DMS 273 treated with DMSO at 0.1 percent for 48 hours (cell line): ENCODE measurements at places on chromosomes 1 and 21.
A peak's percentile ranks its signal among the peaks of the same experiment; 100 is the strongest.

GRCh38 chr1:869499-870244 is 54.1 kb upstream of the SAMD11 start:
- no peak for DNase-seq

DNA sequence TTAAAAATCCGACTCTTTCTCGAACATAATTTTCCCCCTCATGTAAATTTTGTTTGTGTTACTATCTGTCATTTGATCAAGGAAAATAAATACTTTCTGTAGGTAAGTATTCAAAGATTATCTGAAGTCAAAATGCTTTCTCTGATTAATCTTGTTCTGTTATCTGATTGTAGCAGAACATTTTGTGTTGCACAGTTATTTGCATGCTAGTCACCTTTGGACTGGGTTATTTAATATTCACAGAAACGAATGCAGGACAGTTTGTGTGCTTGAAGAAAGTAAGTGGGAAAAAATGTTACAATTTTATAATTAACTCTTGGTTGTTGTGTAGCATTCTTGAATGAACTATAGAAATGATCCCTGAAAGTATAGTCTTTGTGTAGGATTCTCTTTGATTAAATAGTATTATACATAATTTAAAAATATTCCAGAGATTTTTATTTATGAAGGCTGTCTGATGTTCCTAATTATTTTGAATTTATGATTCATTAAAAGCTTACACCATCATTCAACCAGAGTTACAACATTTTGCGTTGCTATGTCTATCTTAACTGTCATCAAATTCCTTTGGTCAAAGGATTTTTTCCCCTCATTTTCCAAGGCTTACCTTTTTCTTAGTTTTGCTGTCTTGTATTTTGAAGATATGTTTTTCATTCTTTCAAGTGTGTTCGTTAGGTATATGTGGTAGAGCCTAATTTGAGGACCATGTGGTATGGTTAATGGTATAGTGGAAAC is 176.6 kb downstream of the GIPC2 start:
- DNase-seq = no peak

DNA sequence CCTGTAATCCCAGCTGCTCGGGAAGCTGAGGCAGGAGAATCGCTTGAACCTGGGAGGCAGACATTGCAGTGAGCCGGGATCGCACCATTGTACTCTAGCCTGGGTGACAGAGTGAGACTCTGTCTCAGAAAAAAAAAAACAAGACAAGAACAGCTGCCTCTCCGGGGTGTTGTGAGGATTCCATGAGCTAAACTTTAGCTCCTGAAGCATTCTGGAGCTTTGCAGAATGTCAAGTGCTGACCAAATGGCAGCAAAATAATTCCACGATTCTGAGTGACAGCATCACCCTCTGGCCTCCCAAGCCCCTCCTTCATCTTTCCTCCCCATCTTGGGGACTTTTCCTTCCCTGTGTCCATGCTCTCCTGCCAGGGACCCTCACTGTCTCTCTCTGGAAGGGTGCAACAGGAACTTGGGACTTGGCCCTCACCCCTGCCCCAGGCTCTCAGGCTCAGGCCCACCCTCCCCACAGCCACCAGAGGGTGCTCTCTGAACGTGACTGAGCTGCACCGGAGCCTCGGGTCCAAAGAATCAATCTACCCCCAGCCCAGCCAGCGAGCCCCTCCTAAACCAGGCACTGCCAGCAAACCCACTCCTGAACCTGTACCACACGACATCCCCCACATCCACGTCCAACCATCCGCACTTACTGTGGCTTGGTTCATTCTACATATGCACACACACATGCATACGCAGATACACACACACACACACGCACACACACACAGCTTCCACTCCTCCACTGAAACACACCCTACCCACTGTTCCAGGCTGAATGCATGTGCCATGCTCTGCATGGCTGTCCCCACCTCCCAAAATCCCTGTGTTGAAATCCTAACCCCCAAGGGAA is 45.7 kb downstream of the ACOT7 start:
- DNase-seq = no peak

DNA sequence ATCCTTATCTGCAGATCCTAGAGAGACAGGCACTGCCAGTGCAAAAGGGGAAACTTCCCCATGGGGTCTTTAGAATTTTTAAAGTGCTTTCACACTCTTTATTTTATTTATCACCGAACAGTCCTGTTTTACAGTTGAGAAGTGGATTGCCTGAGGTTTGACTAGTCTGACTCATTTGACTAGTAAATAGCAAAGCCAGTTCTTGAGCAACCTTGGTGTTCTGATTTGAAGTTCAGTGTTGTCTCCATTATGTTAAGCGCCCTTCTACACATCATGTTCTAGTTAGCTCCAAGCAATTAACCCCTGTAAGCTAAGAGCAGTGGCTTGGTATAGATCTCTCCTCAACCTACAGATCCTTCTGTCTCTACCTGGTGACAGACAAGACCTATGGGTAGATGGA is 262.9 kb downstream of the CACNA1E start:
- no peak for DNase-seq

DNA sequence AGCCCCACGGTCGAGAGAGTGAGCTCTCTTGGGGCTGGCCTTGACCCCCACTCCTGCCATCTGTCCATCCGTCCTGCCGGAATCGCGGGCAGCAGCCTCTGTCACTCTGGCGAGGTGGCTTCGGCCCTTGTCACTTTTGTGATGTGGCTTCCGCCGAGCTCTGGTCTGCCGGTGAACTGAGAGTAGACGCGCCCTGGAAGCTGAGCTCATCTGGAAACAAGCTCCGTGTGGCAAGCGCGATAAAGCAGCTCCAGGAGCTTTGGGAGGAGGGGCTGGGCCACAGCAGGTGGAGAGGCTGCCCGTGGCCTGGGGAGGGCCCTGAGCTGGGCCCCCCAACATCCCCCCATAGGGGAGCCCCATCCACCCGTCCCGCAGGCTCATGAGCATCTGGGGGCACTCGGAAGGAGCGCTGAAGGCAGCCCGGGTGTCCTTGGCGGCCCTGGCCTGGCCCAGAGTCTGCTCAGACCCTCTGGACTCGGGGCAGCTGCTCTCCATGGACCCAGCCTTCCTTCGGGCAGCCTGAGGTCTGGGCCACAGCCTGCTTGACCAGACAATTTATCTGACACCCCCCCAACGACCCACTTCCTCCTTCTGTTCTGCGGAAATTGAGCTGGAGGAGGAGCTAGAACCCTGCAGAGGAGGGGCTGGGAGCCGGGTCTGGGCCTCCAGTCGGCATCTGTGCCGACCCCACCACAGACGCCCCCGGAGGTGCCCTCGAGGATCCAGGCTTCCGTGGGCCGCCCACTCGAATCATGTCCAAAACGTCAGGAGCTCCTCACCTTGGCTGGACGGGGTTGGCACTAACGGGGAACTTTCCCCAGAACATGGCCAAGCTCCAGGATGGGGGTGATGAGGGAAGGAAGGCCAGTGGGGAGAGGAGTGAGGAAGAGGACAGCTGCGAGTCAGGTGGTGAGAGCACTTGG is 59.1 kb downstream of the SLC19A1 start:
- DNase-seq = no peak

DNA sequence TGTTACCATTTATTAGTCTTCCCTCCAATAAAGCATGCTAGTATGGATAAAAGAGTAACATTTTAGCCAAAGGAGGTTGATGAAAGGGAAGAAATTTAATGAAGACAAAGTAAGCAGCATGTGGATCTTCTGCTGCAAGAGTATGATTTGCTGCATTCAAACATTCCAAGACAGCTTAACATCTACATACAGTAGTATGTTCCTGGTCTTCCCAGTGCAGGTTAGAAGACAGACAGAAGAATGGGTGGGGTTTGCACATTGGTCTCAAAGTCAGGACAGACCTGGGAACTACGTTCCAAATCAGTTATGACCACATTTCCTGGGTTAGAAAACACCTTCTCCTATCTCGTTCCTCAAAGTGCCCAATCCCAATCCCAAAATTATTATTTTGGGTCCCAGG is 43.3 kb downstream of the PUM1 start:
- DNase-seq = no peak

GRCh38 chr21:29487154-29487553 is 188.4 kb downstream of the BACH1 start:
- no peak for DNase-seq

DNA sequence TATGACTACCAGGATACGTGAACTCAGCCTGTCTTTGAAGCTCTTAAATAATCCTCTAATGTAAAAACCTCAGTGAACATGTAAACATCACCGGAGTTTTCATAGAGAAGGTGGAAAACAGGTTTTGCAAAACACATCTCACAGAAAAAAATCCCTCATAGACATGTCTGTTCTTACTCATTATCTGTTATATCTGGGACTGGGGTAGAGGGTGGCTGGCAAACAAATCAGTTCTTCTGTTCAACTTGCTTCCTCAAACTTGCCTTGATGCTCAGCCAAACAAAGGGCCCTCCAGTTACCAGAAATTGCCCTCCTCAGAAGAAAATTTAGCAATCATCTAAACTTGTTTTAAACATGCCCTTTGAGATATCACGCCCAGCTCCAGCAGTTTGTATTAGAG is 66.1 kb upstream of the CXADR start:
- no peak for DNase-seq

GRCh38 chr1:32782086-32782485 is 35.1 kb downstream of the YARS1 start:
- no peak for DNase-seq

DNA sequence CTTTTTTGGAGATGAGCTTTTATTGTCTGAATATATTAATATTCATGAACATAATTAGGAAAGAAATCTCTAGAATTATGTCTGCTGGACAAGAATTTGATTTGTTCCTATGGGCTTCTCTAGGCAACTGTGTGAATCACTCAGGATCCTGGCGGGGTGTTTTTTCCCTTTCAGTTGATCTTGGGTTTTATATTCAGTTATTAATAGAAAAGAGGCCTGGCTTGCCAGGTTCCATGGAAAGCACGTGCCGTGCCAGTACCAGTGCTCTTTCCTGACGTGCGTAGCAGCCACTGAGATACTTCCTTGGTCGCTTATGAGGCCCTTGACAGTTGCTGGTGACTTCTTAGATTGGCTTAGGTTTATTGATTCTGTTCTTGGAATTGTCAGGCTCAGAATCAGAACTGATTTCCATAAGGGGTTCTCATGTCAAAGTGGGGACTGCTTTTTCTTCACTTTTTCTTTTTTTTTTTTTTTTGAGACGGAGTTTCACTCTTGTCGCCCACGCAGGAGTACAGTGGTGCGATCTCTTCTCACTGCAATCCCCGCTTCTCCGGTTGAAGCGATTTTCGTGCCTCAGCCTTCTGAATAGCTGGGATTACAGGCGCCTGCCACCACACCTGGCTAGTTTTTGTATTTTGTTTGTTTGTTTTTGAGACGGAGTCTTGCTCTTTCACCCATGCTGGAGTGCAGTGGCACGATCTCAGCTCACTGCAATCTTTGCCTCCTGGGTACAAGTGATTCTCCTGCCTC is 48.7 kb upstream of the KIF1B start:
- DNase-seq = no peak

DNA sequence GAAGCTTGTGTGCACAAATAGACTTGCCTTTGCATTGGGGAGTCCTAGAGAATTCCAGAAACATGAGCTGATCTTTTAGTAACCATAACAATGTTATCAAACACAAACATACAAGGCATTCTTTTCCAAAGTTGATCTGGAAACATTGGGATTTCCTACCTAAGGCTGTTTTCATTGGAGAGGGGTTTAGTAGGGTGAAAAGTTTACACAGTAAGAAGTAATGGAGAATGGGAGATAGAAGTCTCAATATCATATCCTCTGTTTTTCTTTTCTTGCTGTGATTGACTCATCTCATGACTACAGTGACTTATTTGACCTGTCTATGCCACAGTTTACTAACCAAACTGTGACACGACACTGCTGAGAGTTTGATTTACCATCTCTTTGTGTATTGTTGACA is 65.6 kb upstream of the PLA2G4A start:
- DNase-seq = no peak

DNA sequence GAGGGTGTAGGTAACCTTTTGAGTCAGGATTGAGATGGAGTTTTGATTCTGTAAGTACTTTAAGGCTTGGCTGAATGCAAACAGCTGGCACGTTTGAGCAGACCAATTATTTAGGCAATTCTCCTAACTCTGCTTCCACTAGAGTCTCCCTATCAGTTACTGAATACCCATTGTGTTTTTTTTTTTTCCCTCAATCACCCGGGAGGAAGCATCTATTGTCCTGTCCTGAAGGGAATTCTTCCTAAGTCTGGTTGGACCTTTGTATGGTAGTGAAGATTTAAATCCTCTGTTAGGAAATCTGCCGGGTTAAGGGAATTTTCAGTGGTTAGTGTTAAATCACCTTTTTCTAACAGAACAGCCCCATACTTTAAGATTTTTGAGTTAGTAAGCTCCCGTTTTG is 571.2 kb upstream of the USP24 start:
- DNase-seq = no peak

- no peak for DNase-seq
Measured at GRCh38 chr1:168172250-168172915, 6.4 kb upstream of the TIPRL start.

DNA sequence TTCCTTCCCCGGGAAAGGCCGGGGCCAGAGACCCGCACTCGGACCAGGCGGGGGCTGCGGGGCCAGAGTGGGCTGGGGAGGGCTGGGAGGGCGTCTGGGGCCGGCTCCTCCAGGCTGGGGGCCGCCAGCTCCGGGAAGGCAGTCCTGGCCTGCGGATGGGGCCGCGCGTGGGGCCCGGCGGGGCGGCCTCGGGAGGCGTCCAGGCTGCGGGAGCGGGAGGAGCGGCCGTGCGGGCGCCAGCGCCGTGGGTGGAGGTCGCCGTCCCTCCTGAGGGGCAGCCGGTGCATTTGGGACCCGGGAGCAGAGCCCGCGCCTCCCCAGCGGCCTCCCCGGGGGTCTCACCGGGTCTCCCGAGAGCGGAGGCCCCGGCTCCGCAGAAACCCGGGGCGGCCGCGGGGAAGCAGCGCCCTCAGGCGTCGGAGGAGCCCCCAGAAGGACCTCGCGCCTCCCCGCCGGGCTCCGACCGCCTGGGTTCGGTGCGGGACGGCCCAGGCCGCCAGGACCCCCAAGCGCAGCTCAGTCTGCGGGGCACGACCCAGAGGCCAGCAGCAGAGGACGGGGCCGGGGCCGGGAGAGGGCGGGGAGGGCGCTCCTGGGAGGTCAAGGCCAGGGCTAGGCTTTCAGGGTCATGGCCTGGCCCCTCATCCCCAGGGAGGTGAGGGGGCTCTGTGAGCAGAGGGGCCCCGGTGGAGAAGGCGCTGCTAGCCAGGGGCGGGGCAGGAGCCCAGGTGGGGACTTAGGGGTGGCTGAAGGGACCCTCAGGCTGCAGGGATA is 7.2 kb upstream of the SLX9 start:
- no peak for DNase-seq

DNA sequence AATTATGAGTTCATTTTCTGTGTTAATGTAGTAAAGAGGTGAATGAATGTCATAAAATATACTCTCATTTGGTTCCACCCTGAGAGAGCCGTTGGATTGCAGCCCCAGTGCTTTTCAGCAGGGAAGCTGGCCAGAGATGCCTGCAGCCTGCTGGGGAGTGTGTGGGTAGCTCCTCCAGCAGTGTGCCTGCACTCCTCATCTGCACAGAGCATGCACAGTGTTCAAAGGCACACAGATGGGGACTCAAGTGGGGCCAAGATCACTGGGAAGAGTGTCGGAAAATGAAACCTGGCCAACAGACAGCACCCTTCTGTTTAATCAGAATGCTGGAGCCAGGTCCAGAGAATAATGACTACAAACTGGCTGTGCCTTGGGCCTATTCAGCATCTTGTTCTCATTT is 206.8 kb downstream of the ST6GALNAC3 start:
- DNase-seq = peak; percentile 79

GRCh38 chr1:13597166-13597565 is 13.5 kb downstream of the PDPN start:
- no peak for DNase-seq
